RWPE2 (cell line): ENCODE measurements at places on chromosomes 3 and 15.

GRCh38 chr3:119809249-119810017 is 27.5 kb downstream of the NR1I2 start:
- no peak for DNase-seq

- no peak for DNase-seq
Observed at GRCh38 chr3:66076861-66077470, 38.2 kb upstream of the MAGI1 start.

GRCh38 chr15:93296759-93297500 is 207.9 kb upstream of the RGMA start:
- no peak for DNase-seq

GRCh38 chr3:195230244-195230643 is 40.7 kb downstream of the XXYLT1 start:
- DNase-seq: no peak

- DNase-seq: no peak
Observed at GRCh38 chr3:184498986-184499606, 62.5 kb upstream of the EPHB3 start.
